Activated CD4-positive, alpha-beta T cell treated with anti-CD3 and anti-CD28 coated beads, Interleukin-2, amount 10 ng/mL, durations not matched to agents 7 days and 5 days (primary cell): ENCODE measurements at places on chromosomes 11 and 22. TPM values are rescaled to one million over a fixed set of nuclear protein-coding genes. Genes with fewer than 3 reads are reported as not detected.

- H3K36me3 ChIP-seq: no peaks in the 10 kb centered on the region
- no peak for DNase-seq
- no peaks in the 10 kb centered on the region for H3K27me3 ChIP-seq
- H3K27ac ChIP-seq: no peak overlapping the region
- no peak overlapping the region for H3K4me3 ChIP-seq
These were observed 159.2 kb upstream of the DDI1 start for GRCh38 chr11:103877221-103877620.

GRCh38 chr11:18229501-18229900 lies 7.1 kb downstream of the SAA4 start:
- H3K36me3 ChIP-seq: no peaks in the 10 kb centered on the region
- H3K27me3 ChIP-seq: peaks cover 18% of the 10 kb centered on the region
- DNase-seq: no peak
- H3K4me1 ChIP-seq: no peaks in the 10 kb centered on the region

GRCh38 chr11:90252053-90252452 lies 29.2 kb upstream of the CHORDC1 start:
- H3K27ac ChIP-seq: no peak overlapping the region
- no peak for DNase-seq
- H3K4me3 ChIP-seq: no peak overlapping the region
- no peaks in the 10 kb centered on the region for H3K36me3 ChIP-seq
- peaks cover 7% of the 10 kb centered on the region for H3K4me1 ChIP-seq
- H3K27me3 ChIP-seq: peaks cover 10% of the 10 kb centered on the region

DNA sequence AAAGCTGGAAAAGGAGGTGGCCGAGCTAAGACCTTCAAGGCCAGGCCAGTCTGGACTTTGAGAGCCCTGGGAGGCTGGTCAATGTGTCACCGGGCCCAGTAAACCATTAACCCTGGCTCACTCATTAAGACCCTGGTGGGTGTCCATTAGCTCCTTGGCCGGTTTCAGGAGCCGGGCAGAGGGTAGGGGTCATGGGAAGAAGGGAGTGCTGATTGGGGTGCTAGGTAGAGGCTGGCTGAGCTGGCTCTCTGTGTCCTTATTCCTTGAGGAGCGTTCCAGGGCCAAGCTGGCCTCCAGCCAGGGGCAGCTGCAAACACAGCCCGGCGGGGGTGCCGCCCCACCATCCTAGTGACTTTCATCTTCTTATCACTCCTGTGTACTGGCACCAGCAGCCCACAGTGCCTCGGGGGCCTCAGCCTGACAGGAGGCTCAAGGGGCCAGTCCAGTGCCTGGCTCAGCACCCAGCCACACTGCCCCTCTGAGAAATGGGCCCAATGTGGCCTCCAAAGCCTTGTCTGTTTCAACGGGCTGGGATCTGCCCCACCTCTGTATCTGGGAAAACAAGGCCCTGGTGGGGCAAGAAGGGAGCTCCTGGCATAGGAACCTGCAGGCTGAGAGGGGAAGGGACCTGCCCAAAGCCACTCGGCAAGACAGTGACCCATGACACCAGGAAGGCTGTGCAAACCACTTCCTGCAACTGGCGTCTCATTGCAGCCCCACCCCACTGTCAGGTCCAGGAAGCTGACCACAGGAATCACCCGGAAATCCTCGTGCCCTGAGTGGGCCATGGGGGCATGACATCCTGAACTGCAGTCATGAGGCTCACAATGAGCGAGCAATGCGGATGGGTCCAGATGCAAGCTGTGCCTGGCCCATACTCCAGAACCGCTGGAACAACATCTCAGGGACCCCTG lies 15.1 kb upstream of the RGL4 start:
- no peaks in the 10 kb centered on the region for H3K27me3 ChIP-seq
- H3K4me1 ChIP-seq: peaks cover 23% of the 10 kb centered on the region
- no peak overlapping the region for H3K4me3 ChIP-seq
- peak overlapping the region; percentile 31 for H3K27ac ChIP-seq

DNA sequence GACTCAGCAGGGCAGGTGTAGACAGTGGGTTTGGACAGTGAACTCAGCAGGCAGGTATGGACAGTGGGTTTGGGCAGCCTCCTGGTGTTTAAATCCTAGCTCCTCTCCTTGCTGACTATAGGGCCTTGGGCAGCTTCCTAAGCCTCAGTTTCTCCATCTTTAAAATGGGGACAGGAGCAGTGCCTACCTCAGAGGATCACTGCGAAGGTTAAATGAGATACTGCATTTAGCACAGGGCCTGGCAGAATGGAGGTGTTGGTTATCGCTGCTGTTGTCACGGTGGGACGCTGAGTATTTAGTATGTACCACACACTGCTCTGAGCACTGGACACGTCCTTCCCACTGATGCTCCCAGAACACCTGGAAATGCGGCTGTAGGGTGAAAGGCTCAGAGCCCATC lies 14.4 kb upstream of the SCGB1A1 start:
- no peak overlapping the region for H3K27ac ChIP-seq
- H3K36me3 ChIP-seq: no peaks in the 10 kb centered on the region
- no peaks in the 10 kb centered on the region for H3K27me3 ChIP-seq
- peaks cover 21% of the 10 kb centered on the region for H3K4me1 ChIP-seq

Gene OR51E1
- not detected for total RNA-seq
